ENCODE measurements at places on chromosomes 7 and 10.

DNA sequence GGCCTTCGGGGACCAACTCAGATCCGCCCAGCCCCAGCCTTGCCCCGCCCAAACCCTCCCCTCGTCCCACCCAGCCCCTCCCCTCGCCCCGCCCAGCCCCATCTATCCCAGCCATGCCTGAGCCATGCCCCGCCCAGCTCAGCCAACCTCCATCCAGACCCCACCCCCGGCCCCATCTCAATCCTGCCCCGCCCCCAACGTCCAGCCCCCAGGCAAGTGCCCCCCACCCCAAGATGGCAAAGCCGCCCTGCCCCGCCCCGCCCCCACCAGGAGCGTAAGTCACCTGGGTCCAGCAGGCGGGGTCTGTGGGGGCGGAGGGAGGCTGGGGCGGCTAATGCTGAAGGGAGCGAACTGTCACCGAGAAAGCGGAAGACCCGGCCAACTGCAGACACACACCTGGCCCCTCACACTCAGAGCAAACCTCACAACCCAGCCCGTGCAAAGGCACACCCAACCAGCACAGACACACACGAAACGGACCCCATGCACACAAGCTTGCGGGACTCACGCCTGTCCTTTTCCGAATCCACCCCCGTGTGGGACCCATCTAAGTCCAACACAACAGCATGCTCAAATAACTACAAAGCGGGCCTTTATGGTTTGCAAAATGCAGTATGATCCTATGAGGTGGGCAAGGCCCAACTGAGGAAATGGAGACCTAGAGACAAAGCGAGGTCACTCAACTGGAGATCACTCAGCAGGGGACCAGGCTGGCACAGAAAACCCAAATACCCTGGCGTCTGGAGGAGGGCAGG lies 11.5 kb upstream of the OGA start:
- DNase-seq, result peak; percentile 39

GRCh38 chr7:47485640-47486435 lies 96.1 kb downstream of the TNS3 start:
- DNase-seq, result peak; percentile 85

DNA sequence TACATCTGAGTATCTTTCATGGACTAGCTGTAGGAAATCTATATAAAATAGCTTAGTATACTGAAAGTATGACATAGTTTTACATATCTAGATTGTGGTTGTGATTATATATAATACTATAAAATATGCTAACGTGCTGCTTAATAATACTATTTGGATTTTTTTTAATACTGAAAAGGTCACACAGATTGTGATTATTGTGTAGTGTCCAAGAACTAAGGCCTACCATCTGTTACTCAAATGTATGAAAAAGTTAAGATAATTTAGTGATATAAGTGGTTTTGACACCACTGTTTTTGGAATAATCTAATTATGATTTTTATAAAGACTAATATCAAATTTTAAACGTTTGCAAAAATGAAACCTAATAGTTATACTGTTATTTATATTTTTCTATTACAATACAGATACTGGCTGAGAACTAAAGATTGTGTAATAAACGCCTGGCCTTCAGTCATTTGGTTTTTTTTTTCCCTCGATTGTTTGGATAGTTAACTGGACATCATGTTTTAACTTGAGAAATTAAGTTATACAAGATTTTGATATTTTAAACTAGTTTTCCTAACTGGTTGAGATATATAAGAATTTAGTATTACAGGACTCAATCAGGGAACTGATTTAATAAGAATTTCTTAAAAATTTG lies 12.6 kb downstream of the PTEN start:
- no peak for DNase-seq

DNA sequence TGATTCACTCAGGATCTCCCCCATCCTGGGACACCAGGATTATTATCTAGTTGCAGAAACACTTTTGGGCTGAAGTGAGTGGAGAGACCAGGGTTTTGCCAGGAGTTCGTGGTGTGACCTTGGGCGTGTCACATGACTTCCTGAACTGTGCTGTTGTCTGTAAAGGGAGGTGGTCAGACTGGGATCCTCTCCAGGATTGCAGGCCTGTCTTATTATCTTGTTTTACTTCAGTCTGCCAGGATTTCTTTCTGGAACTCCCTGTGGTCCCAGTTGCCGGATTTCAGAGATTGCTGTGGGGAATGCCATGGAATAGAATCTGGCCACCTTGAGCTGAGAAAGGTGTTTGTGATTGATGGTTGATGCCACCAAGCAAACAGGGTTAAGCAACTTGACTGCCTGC lies 35.8 kb downstream of the CRCP start:
- DNase-seq, result no peak

GRCh38 chr10:16986406-16987205 lies 143.0 kb downstream of the CUBN start:
- no peak for DNase-seq

DNA sequence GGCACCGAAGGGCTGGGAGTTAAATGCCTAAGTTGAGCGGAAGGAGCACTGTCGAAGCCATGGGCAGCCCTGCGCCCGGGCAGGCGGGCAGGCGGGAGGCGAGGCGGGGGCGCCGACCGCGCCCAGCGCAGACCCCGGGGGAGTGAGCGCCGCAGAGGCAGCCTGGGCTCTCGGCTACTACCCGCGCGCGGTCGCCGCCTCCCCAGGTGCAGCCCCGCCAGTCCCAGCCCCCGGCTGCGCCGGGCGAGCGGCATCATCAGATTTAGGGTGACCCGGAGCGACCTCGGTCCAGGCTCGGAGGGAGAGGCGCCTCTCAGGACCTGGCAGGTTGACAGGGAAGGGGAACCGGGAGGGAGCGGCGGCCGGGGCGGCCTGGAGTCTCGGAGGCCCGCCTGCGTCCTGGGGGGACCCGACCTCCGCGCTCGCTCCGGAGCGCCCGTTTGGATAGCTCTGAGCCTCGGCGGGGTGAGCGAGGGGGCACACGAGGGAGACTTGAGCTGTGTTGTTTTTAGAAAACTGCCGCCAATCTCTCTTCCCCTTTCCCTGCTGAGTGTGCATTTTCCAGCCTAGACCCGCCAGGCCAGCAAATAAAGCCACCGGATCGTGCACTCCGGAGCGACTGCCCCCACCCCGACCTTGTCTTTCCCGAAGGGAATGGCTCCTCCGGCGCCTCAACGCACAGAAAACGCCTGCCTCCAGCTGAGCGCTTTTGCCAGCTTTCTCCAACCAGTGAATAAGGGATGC lies 2.3 kb upstream of the NRP1 start:
- DNase-seq, result no peak

GRCh38 chr7:74464931-74465886 lies 11.5 kb downstream of the GTF2IRD1 start:
- DNase-seq, result no peak

DNA sequence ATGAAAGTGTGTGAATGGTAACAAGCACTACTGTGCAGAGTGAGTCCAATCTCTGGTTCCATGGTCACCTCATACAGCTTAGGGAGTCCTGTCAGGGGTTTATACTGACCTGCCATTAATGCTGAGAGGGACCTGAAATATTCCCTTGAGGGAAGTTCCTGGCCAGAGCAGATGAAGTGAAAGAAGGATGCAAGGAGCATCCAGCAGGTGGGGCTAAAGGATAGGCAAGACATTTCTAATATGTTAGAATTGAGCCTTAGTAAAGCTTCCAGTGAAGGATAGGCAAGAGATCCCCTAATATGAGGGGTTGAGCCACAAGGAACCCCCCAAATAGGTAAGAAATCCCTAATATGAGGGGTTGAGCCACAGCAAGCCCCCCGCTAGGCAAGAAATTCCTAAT lies 25.5 kb upstream of the FAM221A start:
- DNase-seq, result no peak

- DNase-seq, result no peak
Observed at GRCh38 chr7:71705217-71705616, 573.3 kb downstream of the GALNT17 start.

DNA sequence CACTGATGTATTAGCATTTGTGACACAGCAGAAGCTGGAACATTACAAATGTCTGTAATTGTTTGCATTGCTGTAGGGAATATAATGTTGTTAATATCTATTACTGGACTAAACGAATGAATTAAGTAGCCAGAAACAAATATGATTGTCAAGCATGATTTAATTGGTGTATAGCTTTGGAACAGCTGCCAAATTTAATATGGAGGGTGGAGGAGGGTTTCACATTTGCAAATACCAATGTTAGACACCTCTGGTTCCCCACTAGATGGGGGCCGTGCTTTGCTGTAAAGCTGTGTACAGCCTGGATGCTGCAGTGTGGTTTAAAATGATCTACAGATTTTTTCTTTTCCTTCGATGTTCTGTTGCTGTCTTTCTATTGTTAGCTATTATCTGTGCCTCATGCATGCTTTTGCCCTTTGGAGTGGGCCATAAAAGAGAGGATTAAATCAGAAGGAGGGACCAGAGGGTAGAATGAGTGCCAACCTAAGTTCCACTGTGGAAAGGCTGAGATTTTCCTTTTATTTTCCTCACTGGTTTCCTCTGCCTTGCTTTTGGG lies 23.1 kb downstream of the DNAJB9 start:
- DNase-seq, result peak; percentile 47

GRCh38 chr7:91156316-91157185 lies 107.7 kb upstream of the FZD1 start:
- DNase-seq, result no peak

DNA sequence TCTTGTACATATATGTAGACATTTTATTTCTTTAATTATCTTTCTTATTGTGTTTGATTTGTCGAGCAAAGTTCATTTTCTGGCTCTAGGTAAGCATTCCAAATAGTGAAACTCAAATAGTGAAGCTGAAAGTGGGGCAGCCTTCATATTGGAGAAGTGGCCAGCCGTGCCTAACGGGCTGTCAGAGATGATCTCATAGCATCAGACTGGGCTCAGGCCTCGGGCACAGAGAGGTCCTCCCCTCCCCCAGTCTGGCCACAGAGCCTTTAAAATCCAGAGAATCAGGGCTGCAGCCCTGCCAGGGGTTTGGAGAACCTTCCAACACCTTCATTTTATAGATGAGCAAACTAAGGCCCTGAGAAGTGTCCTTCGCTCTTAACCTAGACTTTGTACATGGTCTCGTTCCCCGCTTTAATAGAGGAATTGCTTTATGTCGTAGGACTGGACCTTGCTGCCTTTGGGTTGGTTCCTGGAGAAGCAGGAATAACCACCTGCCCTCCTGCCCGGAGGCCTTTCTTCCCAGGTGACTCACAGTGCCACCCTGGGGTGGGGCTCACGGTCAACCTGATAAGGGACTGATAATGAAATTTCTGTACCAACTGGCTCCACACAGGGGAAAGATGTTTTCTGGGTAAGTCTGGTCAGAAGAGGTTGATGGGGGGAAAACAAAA lies 7.3 kb downstream of the TSPAN15 start:
- DNase-seq, result no peak

- DNase-seq, result peak; percentile 84
Observed at GRCh38 chr7:152675759-152676636, at the start of gene XRCC2. Gene XRCC2 (minus strand): TSS chr7:152676141. CDS start chr7:152676079, 62 bp downstream.

DNA sequence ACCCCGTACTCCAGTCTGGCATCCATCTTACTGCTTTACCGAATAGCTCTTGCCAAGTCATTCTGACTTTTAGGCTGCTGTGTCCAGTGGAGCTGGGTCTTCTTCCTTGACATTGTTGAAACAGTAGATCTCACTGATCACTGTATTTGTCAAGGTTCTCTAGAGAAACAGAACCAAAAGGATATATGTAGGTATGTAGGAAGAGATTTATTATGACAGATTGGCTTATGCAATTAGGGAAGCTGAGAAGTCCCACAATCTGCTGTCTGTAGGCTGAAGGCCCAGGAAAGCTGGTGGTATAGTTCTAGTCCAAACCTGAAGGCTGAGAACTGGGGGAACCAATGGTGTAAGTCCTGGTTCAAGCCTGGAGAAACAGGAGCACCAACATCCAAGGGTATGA lies 12.1 kb upstream of the PRRT4 start:
- DNase-seq, result no peak

- DNase-seq, result no peak
Observed at GRCh38 chr10:121559326-121560026, 38.8 kb downstream of the FGFR2 start.

- no peak for DNase-seq
Observed at GRCh38 chr7:158384746-158385145, 202.9 kb downstream of the PTPRN2 start.

DNA sequence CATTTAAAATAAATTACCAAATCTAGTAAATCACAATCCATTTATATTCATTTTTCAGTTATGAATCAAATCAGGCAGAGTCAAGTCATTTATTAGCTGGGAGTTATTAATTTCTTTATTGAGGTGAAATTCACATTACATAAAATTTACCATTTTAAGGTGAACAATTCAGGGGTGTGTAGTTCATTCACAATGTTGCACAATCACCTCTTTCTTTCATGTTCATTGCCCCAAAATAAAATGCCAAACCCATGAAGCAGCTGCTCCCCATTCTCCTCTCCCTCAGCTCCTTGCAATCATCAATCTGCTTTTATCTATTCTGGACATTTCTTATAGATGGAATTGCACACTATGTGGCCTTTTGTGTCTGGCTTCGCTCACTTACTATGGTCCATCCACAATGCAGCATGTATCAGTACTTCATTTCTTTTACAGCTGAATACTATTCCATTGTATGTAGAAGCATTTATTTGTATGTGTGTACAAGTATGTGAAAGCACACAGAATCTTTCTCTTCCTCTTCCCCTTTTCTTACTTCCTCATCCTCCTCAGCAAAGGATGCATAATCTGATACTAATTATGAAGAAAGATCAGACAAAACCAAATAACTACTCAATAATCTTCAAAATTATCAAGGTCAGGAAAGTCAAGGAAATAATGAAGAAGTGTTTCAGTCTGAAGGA lies 60.6 kb downstream of the LMBR1 start:
- DNase-seq, result no peak

DNA sequence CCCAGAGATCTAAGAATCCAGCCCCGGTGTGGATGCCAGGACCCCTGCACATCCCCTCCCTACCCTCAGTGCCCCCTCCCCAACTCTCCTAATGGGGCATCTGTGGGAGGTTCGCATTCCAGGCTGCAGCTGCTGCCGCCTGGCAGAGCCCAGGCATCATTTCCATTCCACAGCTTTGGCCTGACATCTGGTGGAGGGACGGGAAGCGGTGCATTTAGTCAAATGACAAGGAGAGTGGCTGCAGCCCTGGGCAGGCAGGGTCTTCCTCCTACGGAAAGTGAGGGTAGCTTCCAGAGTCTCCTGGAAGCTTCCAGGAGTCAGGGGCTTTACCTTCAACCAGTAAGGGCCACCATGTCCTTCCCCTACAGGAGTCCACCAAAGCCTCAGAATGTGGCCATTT lies 30.8 kb downstream of the PRLHR start:
- DNase-seq, result peak; percentile 1

All from DMS153 (cell line).